ENCODE measurements at places on chromosomes 1 and 21. TPM values are rescaled to one million over a fixed set of nuclear protein-coding genes. Genes with fewer than 3 reads are reported as not detected.

The TACSTD2 gene
- total RNA-seq: 0.29 TPM

The STRIP1 gene
- 51.0 TPM for total RNA-seq

The TMEM59 gene
- total RNA-seq: 365 TPM

The ASTN1 gene
- under 0.01 TPM for total RNA-seq

The CAPZA1 gene
- 159 TPM for total RNA-seq

The CFAP45 gene
- total RNA-seq: 0.29 TPM

The ADAMTS1 gene
- total RNA-seq: 243 TPM

The NPPA gene
- total RNA-seq: not detected

The SCP2 gene
- 182 TPM for total RNA-seq

The OPTC gene
- not detected for total RNA-seq

The LRRC38 gene
- total RNA-seq: not detected

The KCNA2 gene
- total RNA-seq: not detected
